ENCODE measurements at places on chromosomes 2 and 18.

DNA sequence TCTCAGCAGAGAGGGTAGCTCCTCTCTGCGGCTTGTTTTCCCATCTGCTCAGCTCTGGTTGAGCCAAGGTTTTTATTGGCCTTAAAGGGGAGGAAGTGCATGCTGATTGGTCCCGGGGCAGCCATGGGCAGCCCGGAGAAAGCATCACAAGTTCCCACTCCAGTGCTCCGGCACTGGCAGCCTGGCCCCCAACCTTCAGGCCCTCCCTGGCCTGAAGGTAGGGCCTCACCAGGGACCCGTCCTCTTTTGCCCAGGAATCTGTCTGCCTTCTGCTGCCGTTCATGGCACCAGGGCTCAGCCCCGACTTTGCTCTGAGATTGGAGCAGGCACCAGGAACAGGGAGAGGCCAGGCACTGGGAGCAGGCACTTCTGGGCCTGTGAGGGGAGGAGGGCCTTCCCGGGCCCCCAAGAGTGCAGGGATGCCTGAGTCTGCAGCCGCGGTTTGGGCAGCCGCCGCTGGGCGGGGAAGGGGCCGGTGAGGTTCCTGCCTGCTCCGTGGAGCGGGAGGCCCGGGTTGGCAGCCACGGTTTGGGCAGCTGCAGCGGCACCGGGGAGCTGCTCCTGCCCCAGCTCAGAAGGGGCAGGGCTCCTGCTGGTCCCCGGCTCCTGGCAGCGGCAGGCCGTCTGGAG is 17.5 kb upstream of the ILKAP start:
- no peak for DNase-seq

- no peak for DNase-seq
Measured at GRCh38 chr18:57475903-57476302, 40.7 kb downstream of the ONECUT2 start.

DNA sequence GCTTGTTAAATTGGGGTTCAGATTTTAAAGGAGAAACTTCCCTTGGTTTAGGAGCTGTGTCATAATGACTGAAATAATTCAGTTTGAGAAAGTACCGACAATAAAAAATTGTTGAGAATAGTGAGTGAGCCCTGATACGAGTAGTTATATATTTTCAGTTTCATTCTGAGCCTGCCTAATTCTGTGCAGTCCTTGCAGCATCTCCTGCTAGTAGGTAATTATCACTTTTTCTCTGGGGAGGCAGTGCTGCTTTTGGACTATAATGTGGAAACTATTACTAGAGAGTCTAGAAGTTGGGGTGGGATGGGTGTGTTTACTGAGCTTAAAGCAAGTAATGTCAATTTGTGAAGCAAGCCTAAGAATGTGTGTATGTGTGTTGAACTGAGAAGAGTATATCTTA is 21.7 kb downstream of the ZNF638 start:
- no peak for DNase-seq

DNA sequence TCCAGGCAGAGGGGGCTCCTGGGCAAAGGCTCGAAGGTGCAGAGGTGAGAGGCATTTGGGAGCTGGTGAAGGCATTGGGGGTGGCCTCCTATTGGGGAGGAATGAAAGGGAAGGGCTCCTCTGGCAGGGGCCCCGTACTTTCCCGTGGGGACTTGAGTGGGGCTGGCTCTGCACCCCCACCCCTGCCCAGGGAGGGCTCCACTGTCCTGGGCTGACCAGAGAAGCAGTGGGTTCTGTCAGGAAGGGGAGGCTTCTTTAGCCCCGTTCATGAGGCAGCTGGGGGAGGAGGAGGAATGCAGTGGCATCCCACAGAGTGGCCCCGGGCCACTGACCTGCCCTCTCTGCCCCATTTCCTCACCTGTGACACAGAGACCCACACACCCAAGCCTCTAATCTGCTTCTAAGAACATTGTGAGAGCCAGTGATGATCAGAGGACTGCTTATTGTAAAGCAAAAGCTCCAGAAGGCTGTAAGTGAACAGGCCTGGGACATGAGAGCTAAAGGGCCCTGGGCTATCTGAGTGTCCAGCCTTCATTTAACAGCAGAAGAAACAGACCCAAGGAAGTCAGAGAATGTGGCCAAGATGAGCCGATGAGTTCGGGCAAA is 38.6 kb upstream of the GPAT2 start:
- DNase-seq = no peak

DNA sequence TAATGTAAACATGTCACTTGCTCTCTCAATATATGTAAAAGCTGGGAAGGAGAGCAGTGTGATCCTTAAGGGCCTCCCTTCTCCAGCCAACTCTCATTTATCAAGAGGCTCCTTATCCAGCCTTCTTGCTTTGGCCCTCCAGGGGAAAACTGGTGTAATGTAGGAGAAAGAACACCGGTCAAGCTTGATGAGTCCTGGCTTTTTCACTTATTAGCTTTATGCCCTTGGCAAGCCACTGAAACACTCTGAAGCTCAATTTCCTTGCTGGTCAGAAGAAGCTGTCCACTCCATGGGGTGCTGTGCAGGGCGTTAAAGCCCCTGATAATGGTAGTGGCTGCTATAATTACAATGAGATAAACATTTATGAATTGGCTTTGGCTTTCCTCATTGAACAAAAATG is 251.2 kb upstream of the RBBP8 start:
- no peak for DNase-seq

DNA sequence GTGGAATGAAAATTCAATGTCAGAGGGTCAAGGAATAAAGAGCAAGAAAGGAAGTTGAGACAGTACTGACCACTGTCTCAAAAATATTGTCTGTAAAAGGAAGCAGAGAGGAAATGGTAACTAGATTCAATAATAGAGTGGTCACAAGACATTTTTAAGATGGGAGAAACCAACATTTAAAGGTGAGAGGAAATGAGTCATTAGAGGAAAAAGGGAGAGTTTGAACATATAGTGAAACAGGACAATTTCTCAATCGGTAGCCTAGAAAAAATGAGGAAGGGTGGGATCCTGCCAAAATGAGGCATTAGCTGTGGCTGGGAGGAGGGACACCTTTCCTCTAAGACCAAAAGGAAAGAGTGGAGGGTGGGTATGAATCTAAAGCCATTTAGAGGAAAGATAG is 288.5 kb downstream of the SP3 start:
- no peak for DNase-seq

- no peak for DNase-seq
Measured at GRCh38 chr2:30223413-30223874, 7.9 kb upstream of the LBH start.

GRCh38 chr2:112834396-112835037 is 2.1 kb downstream of the IL1B start:
- DNase-seq = no peak

DNA sequence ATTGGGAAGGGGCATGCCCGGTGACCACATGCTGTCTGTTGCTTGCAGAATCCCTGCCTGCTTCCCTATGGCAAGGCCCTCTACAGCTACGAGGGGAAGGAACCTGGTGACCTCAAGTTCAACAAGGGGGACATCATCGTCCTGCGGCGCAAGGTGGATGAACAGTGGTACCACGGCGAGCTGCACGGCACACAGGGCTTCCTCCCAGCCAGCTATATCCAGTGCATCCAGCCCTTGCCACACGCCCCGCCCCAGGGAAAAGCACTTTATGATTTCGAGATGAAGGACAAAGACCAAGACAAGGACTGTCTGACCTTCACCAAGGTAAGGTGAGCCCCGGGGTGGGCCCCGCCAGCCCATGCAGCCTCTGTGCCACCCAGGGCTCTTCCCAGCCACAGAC is 218.6 kb downstream of the SH3RF3 start:
- no peak for DNase-seq

- no peak for DNase-seq
Measured at GRCh38 chr2:134238371-134238770, 15.5 kb upstream of the MGAT5 start.

DNA sequence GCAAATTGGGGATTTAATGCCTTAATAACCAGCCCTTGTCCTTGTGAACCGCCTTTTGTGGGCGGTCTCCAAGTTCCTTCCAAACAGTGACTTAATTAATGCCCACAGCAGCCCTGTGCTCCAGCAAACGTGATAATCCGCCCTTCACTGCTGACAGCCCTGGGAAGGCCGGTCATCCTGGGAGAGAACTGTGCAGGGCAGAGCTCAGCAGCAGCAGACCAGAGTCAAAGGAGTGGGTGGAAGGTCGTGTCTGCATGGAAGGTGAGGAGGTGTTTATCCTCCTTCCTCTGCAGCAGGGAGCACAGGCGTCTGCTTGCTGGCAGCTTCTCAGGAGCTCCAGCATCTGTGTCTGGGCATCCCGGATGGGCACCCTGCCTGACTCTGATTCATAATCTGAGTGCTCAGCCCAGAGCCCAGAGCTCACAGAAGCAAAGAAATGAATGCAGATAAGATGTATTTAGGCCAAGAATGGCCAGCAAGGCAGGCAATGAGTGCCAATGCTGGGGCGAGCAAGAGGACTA is 270.0 kb upstream of the PXDN start:
- no peak for DNase-seq

DNA sequence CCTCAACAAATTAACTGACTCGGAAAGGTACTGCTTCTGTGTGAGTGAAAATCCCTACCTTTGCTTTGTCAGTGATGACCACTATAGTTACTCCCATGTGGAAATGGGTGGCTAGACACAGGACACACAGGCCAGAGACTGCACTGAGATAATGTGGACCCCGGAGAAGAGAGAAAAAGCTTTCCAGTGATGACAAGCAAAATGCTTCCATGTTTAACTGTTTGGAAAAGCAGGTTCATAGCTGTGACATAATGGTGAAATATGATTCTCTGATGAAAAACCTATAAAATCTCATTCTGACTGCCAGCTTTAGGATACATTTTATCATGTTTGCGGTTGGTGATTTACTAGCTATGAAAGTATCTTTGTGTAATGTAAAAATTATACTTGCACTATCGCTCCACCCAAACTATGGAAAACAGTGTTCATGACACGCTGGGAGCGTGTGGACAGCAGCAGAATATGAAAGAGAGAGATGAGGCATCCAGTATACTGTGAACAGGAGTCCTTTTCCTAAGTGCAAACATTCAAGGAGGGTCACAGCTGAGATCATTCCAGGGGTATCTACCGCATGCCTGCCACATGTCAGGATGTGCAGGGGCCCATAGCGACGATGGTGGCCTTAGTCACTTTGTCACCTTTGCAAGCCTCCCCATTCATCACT is 782.7 kb upstream of the SOX11 start:
- no peak for DNase-seq

DNA sequence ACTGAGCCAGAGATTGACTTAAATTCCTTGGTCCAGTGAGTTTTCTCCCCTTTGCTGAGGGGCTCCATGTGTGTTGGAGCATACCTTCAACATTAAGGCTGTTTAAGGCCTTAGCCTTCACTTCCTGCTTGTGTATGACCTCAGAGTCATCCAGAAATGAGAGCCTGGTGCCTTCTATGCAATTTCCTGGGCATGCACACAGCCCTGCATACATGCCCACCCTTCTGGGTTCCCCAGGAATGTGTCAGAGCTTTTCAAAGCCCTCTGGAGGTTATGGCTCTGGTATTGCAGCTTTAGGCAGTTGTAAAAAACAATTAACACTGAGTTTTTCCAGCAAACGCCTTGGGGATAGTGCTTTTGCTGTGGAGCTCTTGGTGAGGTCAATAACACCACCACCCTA is 16.7 kb downstream of the IL1R1 start:
- DNase-seq = no peak

DNA sequence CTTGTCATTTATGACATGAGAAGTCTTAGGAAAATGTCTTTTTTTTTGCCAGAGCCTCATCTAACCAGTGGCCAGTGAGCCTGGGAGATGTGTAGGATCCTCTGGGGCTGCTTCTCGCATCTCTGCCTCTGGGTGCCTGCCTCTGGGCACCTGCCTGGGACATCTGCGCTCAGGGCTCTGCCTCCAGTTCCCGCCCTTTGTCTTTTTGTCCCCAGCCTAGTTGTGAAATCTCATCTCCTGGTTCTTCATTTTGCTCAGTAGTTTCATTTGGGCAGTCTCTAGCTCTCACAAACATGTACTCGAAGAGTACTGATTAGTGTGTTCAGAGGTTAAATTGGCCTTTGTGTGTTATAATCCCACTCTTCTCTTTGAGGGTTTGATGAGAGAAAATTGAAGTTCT is 92.0 kb downstream of the LTBP1 start:
- DNase-seq = no peak

- no peak for DNase-seq
Measured at GRCh38 chr2:67038195-67038594, 358.9 kb upstream of the ETAA1 start.

GRCh38 chr2:191128172-191128910 is 22.5 kb downstream of the STAT4 start:
- no peak for DNase-seq

- no peak for DNase-seq
Measured at GRCh38 chr2:197107291-197108269, 181.1 kb upstream of the PGAP1 start.

GRCh38 chr2:64840426-64840881 is 148.7 kb upstream of the SLC1A4 start:
- no peak for DNase-seq

DNA sequence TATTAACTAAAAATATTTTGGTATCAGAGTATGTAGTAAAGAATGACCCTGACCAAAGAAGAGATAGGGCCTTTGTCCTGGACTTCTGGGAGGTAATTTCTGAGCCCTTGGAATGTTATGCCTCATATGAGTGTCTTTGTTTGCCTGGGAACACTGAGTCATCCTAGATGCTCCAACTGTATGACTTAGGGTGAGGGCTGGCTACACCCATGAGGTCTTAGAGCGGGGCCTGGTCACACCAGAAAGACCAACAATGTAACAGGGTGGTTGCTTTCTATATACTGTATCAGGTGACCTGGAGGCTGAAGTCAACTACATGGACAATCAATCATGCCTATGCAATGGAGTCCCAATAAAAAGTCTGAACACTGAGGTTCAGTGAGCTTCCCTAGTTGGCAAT is 253.1 kb downstream of the MBD2 start:
- DNase-seq = no peak

DNA sequence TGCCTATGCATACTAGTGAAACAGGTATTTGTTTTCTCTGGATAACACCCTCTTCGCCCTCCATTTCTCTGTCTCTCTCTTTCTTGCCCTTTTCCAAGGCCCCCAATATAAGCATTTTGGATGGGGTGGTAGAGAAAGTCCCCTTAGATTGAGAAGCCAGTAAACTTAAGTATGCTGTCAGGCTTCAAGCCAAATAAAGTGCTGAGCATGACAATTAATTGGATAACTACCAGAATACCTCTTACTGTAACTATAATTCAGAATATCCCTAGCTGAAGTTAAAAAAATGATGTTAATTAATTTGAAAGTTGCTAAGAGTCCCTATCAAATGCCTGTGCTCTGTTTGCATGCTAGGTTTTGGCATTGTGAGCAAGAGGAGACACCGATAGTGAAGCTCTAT is 324.8 kb downstream of the PARD3B start:
- no peak for DNase-seq

- DNase-seq = no peak
Measured at GRCh38 chr18:73880387-73880786, 267.2 kb downstream of the FBXO15 start.

- DNase-seq = no peak
Measured at GRCh38 chr2:120758181-120759144, 22.8 kb downstream of the GLI2 start.

GRCh38 chr2:240596491-240596931 is 10.0 kb downstream of the CAPN10 start:
- DNase-seq = no peak
